ENCODE measurements at places on chromosomes 5 and 9.

DNA sequence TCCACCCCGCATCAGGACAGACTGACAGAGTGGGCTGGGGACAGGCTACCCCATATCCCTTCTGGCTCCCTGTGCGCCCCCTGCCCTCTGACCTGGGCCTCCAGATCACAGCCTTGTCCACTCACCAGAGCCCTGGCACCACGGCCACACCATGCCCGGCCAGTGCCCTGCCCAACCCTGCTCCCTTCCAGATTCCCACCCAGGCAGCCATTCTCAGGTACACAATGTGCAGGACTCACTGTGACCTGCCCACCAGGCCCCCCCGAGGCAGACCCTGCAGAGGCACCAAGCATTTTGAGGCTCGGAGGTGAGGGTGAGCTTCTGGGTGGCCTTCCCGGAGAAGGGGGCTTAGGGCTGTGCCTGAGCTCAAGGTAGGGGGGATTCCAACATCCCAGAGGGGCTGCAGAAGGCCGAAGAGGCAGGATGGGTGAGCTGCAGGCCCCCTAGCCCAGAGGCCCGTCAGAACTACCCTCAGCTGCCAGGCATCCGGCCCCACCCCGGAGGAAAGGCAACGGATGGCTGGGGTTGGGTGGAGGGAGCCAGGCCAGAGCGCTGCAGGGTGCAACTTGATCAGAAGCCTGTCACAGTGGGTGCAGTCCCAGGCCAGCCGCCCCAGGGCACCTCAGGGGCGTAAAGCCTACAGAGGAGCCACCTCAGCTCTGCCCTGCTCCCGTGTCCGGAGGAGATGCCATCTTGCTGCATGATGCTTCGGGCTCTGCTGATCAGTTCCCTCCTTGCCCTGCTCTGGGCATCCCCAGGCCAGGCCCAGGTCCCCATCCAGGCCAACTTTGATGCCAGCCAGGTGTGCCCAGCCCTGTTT is at the start of gene LCNL1:
LCNL1 (plus strand) TSS at position 762 of the 820 bp plus-strand sequence. CDS start 594 bp downstream, outside the sequence.
- no peak for DNase-seq

GRCh38 chr9:6215562-6215961 is at the start of gene IL33:
TSS of gene IL33 (plus strand) at chr9:6215807. CDS start at chr9:6241695, 25,888 bp downstream.
- no peak for DNase-seq

DNA sequence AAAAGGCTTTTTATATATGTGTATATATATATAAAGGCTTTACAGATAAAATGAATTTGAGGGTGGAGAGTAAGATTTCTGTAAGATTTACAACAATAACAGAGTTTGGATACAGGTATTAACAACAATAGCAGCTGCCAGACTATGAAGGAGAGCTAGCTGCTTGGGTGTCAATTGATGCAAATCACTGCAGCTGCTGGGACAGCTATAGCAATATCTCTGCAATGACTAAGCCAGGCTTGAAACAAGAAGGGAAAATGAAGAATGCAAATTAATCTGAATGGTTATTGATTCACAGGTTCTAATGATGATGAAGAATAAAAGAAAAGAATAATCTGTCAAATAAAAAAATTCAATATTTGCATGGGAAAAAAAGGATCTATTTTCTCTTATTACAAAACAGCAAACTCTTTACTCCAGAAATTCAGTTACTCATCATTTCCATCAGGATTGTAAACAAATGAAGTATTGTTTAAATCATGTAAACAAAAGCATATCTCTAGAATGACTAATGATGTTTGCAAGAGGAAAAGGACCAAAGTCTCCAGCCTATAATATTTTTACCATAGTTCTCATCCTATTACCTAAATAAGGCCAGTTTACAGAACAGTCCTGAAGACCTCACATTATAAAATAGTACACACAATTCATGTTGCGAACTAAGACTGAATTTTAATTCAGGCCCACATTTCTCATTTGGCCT is 219.0 kb downstream of the HTR1A start:
- DNase-seq: no peak

- no peak for DNase-seq
These were observed 114.4 kb downstream of the DOCK2 start for GRCh38 chr5:169751490-169751889.

DNA sequence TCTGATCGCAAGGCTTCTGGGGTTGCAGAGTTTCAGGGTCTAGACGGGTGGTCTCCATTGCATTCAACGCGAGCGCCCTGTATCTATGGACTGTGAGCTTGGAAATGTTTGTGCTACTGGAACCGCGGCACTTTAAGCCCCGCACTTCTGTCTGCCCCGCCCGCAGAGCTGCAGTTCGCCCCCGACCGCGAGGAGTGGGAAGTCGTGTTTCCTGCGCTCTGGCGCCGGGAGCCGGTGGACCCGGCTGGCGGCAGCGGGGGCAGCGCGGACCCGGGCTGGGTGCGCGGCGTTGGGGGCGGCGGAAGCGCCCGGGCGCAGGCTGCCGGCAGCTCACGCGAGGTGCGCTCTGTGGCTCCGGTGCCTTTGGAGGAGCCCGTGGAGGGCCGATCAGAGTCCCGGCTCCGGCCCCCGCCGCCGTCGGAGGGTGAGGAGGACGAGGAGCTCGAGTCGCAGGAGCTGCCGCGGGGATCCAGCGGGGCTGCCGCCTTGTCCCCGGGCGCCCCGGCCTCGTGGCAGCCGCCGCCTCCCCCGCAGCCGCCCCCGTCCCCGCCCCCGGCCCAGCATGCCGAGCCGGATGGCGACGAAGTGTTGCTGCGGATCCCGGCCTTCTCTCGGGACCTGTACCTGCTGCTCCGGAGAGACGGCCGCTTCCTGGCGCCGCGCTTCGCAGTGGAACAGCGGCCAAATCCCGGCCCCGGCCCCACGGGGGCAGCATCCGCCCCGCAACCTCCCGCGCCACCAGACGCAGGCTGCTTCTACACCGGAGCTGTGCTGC is 1.0 kb downstream of the ADAMTS19 start:
- no peak for DNase-seq

DNA sequence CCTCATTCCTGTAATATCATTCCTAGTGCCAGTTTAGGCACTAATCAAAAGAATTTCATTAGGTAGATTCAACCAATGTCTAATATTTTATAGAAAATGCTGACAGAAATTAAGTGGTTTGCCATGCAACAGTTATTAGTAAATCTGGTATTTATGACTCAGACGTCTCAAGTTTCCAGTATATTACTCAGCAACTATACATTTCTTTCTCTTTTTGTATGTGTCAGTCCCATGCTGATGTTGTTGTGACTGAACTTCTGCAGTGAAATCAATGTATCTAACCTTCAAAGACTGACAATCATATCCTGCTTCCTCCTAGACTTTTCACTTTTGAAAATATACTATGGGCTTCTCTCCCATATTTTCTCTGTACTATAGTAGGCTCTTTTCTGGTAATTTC is 822.5 kb downstream of the NR2F1-AS1 start:
- DNase-seq: no peak

- no peak for DNase-seq
These were observed 76.8 kb upstream of the PCSK1 start for GRCh38 chr5:96509721-96510350.

DNA sequence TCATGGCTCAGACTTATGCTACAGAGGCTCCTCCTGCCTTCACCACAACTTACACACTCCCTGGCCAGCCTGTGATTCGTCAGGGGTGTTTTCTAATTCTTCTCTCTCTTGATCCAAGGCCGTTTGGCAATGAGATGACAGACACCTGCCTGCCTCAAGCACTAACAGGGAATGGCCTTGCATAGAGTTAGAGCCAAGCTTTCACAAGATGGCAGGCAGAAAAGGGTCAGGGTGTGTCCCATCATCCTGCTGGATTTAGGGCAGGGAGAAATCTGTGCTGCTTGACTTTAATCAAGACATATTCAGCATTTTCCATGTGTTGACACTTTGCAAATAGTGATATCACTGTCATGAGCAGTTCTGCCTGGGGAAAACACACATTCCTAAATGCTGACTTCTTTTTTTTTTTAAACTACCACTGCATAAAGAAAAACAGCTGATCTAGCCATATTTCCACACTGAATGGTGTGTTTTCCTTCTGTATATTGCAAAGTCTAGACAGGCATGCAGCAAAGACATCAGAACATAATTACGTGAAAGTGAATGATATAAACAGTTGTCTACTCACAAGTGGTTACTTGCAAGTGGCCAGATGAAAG is 95.0 kb upstream of the SLC25A48 start:
- no peak for DNase-seq

- DNase-seq: no peak
These were observed 58.4 kb upstream of the ALDH1A1 start for GRCh38 chr9:73011181-73011750.

- DNase-seq: no peak
These were observed 62.0 kb upstream of the RNF130 start for GRCh38 chr5:180133551-180133950.

GRCh38 chr5:133831491-133832224 is 136.8 kb downstream of the C5orf15 start:
- no peak for DNase-seq

GRCh38 chr5:38541174-38541725 is 15.2 kb downstream of the LIFR start:
- DNase-seq: peak; percentile 52

DNA sequence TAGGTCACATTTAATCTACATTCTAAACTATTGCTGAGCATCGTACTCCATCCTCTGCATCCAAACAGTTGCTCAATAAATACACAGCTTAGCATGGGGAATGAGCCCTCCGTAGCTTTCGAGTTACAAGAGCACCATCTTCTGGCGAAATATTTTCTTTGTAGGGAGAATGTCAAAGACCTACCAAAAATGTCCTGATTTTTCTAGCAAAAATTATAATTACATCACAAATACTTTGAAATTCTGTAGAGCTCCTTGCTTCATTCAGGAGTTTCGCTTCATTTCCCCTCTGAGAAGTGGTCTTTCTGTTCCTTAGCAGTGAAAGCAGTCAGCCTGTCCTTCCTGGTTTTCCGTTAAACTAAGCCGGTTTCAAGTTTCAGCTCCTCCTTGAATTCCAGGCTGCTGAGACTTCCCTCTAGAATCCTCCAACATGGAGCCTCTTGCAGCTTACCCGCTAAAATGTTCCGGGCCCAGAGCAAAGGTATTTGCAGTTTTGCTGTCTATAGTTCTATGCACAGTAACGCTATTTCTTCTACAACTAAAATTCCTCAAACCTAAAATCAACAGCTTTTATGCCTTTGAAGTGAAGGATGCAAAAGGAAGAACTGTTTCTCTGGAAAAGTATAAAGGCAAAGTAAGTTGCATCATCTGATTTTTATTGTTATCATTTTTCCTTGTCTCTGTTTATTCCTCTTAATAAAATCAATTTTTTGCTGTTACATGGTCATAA is at the start of gene GPX8:
GPX8 (plus strand) TSS at position 409 of the 730 bp plus-strand sequence; CDS start at position 431, 22 bp downstream.
- peak; percentile 30 for DNase-seq

GRCh38 chr9:35827486-35827885 is 1.0 kb downstream of the FAM221B start:
- no peak for DNase-seq

DNA sequence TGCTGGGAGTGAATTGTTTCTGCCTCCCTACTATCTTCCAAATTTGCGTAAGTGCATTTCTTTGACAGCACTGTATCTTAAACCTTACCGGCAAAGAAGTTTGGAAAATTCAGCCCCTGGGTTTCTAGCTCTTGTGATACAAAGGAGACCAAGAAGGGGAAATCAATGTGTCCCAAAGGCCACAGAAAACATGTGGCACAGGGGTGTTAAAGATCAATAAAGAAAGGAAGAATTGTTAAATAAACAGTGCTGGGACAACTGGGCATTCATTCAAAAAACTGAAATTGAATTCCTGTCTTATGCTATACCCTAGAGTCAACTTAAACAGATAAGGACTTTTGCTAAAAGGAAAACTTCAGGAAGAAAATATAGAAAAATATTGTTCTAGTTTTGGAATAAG is 328.1 kb downstream of the MAN2A1 start:
- no peak for DNase-seq

- no peak for DNase-seq
These were observed 37.2 kb upstream of the OTULIN start for GRCh38 chr5:14627270-14627669.

GRCh38 chr9:125649315-125649714 is 57.7 kb downstream of the MAPKAP1 start:
- DNase-seq: no peak

DNA sequence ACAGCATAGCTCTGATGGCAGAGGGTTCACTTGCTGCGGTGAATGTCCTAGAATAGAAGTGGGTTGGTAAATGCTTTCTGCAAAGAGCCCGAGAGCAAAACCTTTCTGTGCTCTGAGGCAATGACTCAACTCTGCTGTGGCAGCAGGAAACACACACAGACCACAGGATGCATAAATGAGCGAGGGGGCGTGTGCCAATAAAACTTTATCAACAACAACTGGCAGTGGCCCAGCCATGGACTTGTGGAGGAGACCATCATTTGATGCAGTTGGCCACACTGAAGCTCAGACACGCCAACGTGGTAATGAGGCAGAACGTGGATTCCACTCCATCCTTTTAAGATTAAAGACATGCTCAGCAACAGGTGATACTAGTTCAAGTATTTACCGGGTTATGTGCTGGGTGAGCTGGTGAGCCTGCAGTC is 6.8 kb downstream of the MRPL36 start:
- DNase-seq: no peak
